ENCODE measurements at places on chromosomes 5 and 9.

GRCh38 chr5:66337626-66338226 is 193.6 kb downstream of the SREK1 start:
- DNase-seq: no peak

DNA sequence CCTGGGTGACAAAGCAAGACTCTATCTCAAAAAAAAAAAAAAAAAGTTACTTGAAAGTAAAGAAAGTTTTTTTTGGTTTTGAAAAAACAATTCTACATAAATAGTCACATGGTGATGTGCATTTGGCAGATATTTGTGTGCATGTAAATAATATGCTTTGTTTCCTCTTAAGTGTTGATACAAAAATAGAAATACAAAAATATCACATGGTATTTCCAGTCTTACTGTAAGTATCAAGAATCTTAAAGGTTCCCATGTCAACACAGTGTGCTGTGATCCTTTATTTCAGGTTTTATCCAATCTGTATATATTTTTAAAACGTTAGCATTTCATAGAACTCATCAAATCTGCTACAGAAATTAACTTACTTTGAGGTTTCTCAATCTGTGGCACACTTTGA is 521.9 kb downstream of the TLE4 start:
- no peak for DNase-seq

GRCh38 chr9:76620996-76621395 is 143.2 kb upstream of the PCA3 start:
- DNase-seq: no peak

DNA sequence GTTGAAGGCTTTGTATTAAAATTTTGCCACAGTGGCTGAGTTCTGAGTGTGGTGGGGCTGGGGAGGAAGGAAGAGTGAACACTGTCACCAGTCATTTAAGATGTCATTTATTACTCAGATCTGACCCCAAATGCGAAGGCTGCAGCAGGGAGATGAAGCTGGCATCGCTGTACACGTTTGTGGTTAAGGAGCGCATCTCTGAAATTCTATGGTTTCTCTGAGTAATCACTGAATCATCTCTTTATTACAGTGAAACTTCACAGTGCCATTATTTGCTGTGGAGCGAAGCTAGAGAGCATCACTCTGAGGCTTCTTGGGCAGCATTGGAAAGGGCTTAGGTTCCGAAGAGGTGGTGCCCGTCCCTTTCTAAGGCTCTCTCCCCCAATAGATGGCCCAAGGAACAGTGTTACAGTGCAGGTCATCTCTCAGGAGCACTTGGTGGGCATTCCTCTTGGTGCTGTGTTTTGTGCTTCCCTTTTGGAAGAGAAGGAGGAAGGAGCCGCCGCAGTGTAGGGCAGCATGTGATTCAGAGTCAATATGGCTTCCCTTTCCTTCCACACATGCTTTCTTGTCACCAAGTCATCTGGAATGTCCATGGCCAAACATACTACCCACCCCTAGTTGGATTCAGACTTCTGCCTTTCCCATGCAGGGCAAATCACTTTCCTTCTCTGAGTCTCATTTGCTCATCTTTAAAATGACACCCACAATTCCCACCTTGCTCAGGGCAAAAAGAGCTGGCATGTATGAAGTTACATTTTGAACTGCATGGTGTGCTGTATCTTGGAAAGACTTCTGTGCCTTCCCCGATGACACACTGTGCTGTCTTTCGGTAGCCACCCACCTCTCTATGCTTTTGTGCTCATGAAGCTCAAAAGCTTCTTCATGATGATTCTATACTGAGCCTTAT is 9.3 kb upstream of the TEX48 start:
- DNase-seq: peak; percentile 93

GRCh38 chr9:25648116-25648515 is 30.1 kb downstream of the TUSC1 start:
- DNase-seq: no peak

GRCh38 chr9:123345567-123345955 is 10.4 kb upstream of the CRB2 start:
- DNase-seq: no peak

GRCh38 chr5:102663749-102664530 is 91.2 kb upstream of the PAM start:
- DNase-seq: peak; percentile 38

DNA sequence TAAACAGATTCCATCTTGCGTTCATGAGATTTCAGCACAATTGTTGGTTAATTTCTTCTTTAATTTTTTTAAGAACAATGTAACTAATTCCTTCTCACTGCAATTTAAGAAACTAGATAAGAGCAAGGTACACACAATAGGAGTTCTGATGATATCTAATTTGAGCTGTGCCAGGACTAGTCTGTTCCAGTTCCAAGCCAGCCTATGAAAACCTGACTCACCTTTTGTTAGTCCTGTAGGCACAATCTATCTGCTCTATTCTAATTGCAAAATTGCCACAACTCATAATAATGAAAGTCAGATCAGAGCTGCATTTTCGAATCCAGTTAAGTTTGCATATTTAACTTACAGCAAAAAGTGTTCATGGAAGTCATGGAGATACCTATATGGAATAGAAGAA is 494.1 kb upstream of the TUSC1 start:
- DNase-seq: no peak

GRCh38 chr9:122445155-122445749 is 32.5 kb downstream of the OR1J1 start:
- DNase-seq: peak; percentile 89

GRCh38 chr9:115164511-115164974 is 46.6 kb upstream of the TNC start:
- peak; percentile 69 for DNase-seq

DNA sequence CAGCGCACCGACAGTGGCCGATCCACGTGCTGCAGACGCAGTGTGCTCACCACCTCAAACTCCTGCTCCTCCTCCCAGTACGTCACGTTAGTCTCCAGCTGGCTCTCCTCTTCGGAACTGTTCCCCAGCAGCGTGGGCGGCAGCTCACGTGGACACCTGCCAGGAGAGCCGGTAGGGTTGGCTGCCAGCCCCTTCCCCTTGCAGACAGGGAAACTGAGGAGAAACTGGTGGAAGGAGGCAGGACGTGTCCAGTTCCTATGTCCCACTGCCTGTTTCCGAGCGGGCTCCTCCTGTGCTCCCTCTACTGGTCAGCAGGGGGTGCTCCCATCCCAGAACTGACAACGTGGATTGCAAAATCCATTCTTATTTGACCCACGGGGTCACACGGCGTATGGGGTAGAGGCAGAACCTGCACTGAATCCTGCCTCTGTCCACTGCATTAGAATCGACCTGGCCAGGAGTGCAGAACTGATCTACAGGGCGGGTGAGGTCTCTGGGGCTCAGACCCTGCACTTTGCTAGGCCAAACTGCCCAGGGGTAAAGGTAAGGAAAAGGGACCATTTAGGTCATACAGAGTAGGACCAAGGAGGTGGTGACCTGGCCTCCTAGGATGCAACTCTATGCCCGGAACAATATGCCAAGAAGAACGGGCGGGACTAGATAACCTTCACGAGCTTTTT is 25.7 kb downstream of the PDGFRB start:
- DNase-seq: no peak

DNA sequence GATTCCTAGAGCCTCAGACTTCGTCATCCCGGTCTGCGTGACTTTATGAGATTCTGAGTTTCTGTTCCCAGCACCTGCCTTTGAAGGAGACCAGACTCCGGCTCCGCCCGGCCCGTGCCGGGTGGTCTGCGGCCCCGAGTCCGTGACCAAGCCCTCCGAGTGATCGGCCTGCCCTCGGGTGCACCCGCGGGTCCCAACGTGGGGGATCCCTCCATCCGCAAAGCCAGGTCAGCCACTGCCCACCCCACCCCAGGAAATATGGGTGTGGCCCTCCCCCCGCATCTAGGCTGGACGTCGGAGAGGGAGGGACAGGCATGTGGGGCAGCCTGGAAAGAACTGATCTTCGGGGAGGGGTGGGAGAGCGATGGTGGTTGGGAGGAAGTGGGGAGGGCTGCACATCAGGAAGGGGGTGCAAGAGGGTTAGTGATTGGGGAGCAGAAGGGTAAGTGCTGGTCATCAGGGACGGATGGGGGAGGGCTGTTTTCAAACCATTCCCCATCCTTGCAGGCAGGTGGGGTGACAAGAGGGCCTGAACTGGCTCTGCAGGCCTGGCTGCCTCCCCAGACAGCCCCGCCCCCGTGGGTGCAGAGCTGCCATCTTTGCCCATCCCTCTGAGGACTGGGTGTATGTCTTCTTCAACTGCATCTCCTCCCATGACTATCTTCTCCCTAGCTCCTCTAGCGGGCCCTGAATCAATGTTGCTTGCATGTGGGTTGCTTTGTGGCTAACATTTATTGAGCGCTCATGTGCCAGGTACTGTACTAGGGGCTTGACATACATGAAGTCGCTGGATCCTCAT is 747 bp downstream of the LRSAM1 start:
- DNase-seq: peak; percentile 29

- no peak for DNase-seq
These were observed 812 bp downstream of the CETN3 start for GRCh38 chr5:90408571-90409317.

GRCh38 chr9:37284636-37285035 is 137.9 kb upstream of the GRHPR start:
- DNase-seq: no peak

- DNase-seq: no peak
These were observed 386.6 kb upstream of the RPS23 start for GRCh38 chr5:82664732-82665131.

- no peak for DNase-seq
These were observed 131.5 kb downstream of the ZNF608 start for GRCh38 chr5:124614836-124615385.

- DNase-seq: peak; percentile 30
These were observed 46.7 kb downstream of the PRRC1 start for GRCh38 chr5:127564002-127564769.

GRCh38 chr5:179731791-179732411 is 721 bp upstream of the MAML1 start:
- DNase-seq: peak; percentile 78

DNA sequence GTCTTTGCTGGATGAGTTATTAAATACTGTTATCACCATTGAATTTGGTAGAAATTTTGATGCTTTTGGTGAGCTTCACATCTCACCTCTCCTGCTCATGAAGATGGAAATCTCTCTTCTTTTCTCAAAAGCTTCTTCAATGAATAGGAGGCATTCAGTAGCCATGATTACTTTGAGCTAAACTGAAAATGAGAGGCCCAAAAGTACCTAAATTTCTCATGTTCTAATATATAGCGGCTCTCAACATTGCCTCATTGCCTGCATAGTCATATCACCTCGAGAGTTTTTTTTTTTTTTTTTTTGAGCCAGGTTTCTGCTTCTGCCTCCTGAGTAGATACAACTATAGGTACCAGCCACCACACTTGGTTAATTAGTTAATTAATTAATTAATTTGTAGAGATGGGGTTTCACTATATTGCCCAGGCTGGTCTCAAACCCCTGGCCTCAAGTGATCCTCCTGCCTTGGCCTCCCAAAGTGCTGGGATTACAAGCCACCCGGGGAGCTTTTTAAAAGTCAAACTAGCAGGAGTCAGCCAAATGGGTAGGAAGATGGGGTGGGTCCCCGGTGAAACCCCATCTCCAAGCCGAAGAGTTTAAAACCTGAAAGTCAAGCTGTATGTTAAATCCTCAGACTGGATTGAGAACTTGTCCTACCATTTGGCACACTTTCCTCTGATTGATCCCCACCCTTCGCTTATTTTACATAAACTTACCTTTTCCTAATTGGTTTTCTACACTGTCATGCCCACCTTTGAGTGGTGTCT is 169.0 kb downstream of the DOCK2 start:
- DNase-seq: no peak

- DNase-seq: no peak
These were observed 171.1 kb downstream of the ENC1 start for GRCh38 chr5:74469234-74469994.

- DNase-seq: no peak
These were observed 48.2 kb upstream of the JAK2 start for GRCh38 chr9:4936823-4937222.

Data from astrocyte (in vitro differentiated cells and primary cell).